Calu3 (cell line): ENCODE measurements at places on chromosomes 5 and 9. TPM values are rescaled to one million over a fixed set of nuclear protein-coding genes. Genes with fewer than 3 reads are reported as not detected.

Gene UBE2QL1
- total RNA-seq, result not detected in 2 replicates

Gene RANBP3L
- total RNA-seq, result not detected in 2 replicates

- H3K4me1 ChIP-seq, result no peaks in the 10 kb centered on the region
- no peaks in the 10 kb centered on the region for H3K36me3 ChIP-seq
- H3K4me3 ChIP-seq, result no peak overlapping the region
- no peak overlapping the region for H3K27ac ChIP-seq
- DNase-seq, result no peak
These were observed 165.7 kb downstream of the SLCO4C1 start for GRCh38 chr5:102130386-102130785.

DNA sequence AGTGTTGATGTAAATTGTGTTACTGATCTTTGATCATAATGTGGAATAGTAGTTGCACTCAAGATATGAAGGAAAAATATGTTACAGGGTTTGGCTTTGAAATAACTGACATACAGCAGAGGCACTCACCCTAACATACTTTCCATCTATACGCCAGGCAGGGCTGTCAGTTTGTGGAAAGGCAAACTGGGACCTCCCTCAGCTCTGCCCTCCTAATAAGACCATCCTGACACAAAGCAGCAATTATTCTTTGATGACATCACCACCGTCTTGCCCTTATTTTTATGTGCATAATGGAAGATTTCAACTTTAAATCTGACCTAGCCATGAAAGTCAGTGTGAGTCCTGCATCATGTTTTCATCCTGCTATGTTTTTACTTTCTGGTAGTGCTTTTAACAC, 42.9 kb downstream of the ITGA1 start:
- H3K36me3 ChIP-seq, result no peaks in the 10 kb centered on the region
- DNase-seq, result no peak
- no peaks in the 10 kb centered on the region for H3K27me3 ChIP-seq
- no peak overlapping the region for H3K27ac ChIP-seq
- H3K4me3 ChIP-seq, result no peak overlapping the region
- no peaks in the 10 kb centered on the region for H3K4me1 ChIP-seq

DNA sequence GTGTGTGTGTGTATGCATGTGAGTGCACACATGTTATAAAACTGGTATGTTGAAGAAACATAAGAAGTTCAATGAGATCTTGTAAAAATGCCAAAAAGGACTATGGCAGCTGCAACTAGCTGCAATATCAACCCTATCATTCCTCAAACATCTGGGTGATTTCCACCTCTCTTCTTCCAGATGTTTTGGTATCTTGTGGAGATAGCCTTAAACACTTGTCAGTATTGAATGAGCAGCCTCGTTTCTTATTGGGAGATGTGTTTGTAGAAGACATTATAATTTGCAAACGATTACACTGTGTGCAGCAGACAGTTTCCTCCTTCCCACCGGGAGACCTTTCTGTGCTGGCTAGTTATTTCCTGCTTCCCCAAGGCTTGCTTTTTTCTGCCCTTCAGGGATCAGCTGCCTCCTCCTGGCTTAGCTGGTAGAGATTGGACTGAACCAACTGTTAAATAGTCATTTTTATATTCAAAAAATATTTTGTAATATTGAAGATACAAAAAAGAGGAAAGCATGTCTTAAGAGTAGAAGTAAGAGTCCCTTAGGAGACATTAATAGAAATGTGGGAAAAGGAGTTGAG, 168.4 kb upstream of the MPDZ start:
- no peak overlapping the region for H3K4me3 ChIP-seq
- DNase-seq, result no peak
- peaks cover 9% of the 10 kb centered on the region for H3K4me1 ChIP-seq
- no peaks in the 10 kb centered on the region for H3K36me3 ChIP-seq
- H3K27me3 ChIP-seq, result no peaks in the 10 kb centered on the region
- H3K27ac ChIP-seq, result no peak overlapping the region

DNA sequence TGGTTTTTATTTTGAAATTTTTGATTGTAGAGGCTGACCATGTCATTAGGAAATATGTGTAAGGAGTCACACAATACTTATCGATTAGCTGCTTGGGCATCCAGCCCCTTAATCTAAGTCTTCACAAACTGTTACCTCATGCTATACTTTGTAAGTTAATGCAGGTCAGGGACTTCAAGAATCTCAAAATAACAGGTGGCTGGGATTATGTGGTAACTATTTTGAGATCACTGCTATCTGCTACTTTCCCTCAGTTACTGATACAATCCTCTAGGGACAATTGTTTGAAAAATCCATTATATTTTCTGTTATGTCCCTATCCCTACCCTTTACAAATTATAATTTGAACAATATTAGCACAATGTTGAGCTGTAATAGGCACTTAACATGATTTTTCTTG, 21.7 kb downstream of the FTMT start:
- no peak for DNase-seq
- no peak overlapping the region for H3K4me3 ChIP-seq
- H3K4me1 ChIP-seq, result no peaks in the 10 kb centered on the region
- no peak overlapping the region for H3K27ac ChIP-seq
- H3K27me3 ChIP-seq, result no peaks in the 10 kb centered on the region

DNA sequence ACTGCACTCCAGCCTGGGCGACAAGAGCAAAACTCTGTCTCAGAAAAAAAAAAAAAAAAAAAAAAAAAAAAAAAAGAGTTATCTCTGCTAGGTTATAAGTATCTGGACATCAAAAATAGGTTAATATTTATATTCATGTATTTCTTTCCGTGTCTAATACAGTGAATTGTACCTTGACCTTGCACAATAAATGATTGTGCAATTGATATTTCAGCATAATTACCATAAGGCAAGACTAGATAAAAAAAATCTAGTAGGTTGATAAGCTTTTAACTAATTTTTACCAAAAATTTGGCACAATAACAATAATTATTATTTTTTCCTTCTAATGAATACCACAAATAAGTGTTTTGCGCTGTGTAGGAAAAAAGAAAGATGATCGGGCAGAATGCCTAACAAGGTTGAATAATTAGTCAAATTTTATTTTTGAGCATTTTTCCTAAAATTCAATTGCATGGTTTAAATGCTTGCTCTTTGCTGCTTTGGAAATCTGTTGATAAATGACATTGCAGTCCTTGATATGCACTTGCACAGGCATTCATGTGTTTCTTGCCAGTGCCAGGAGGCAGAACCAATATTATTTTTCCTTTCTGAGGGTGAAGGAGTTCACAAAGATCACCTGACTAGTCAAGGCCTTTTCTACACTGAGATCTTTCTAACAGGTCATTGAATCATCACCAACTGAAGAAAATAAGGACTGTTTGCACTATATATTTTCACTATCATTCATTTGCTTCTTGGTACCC, 127.5 kb downstream of the ARRDC3 start:
- no peaks in the 10 kb centered on the region for H3K36me3 ChIP-seq
- H3K4me1 ChIP-seq, result no peaks in the 10 kb centered on the region
- H3K27ac ChIP-seq, result no peak overlapping the region
- H3K27me3 ChIP-seq, result no peaks in the 10 kb centered on the region
- no peak for DNase-seq

DNA sequence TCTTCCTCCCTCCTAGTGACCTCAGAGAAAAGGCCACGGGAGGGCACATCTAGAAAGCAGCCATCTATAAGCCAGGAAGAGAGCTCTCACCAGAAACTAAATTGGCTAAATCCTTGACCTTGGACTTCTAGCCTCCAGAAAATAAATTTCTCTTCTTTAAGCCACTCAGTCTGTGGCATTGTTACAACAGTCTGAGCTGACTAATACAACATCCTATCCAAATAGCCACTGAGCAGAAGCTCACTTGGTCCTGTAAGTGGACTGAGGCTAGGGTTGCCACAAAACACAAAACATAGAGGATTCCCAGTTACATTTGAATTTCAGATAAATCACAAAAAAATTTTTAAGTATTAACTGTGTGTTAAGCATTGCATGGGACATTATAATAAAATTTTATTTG, 383.4 kb downstream of the MLLT3 start:
- no peak overlapping the region for H3K27ac ChIP-seq
- DNase-seq, result no peak
- H3K36me3 ChIP-seq, result no peaks in the 10 kb centered on the region
- peaks cover 7% of the 10 kb centered on the region for H3K4me1 ChIP-seq
- H3K27me3 ChIP-seq, result peaks cover 33% of the 10 kb centered on the region
